ENCODE measurements at places on chromosomes 11 and 22. TPM values are rescaled to one million over a fixed set of nuclear protein-coding genes. Genes with fewer than 3 reads are reported as not detected.

Gene CYTH4
- 0.12 TPM for total RNA-seq

Gene THY1
- total RNA-seq: 162 TPM

Gene PIWIL4
- total RNA-seq: 1.4 TPM

Gene LARGE1
- total RNA-seq: 41.1 TPM

Gene ADAMTS8
- total RNA-seq: under 0.01 TPM

Gene A4GALT
- total RNA-seq: 1.8 TPM

Gene DDI1
- total RNA-seq: not detected

Gene RBM14
- 37.4 TPM for total RNA-seq

Gene NLRP14
- total RNA-seq: 0.50 TPM

Gene VSTM5
- 0.62 TPM for total RNA-seq

Gene MN1
- total RNA-seq: under 0.01 TPM

Gene SLC25A18
- under 0.01 TPM for total RNA-seq

Gene TIMP3
- 31.6 TPM for total RNA-seq

Gene PKNOX2
- total RNA-seq: 0.37 TPM

Gene SPTBN2
- 5.6 TPM for total RNA-seq

Gene ROBO4
- total RNA-seq: 3.0 TPM

Data from uterine smooth muscle cell (primary cell).